Stimulated activated CD4-positive, alpha-beta T cell treated with anti-CD3 and anti-CD28 coated beads, TNF-alpha, amount 100 ng/mL, for 1 hour (primary cell): ENCODE measurements at places on chromosomes 5 and 9.

DNA sequence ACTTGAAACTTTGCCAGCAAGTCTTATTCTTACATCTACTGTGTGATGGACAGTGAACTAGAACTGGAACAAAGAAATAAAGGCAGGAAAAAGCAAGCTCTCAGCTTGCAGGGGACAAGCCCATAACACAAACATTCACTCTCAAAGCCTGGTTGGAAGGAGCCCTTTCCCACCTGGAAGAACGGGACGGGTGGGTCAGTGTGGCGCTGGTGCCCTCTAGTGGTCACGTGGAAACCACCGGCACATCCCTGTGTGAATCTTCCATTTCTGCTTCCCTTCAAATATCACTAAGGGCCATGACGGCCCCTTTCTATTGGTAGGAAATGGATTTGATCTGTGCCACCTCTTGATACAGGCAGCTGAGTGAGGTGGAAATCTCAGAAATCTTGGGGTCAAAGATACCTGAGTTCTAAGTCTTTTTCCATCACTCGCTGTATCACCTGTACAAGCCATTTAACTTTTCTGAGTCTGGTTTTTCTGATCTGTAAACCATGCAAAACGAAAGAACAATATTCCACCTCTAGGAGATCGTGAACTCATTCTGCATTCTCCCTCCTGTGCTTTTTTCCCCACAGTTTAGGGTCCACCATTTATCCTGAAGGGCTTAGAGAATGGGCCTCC lies 211.6 kb downstream of the MSX2 start:
- DNase-seq, result peak; percentile 10

DNA sequence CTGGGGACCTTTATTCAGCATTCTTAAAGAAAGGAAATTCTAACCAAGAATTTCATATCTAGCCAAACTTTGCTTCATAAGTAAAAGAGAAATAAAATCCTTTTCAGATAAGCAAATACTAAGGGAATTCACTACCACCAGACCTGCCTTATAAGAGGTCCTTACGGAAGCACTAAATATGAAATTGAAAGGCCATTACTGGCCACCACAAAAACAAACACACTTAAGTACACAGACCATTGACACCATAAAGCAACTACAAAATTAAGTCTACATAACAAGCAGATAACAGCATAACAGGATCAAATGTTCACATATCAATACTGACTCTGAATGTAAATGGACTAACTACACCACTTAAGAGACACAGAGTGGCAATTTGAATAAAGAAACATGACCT lies 361.4 kb upstream of the POU5F2 start:
- DNase-seq, result no peak

DNA sequence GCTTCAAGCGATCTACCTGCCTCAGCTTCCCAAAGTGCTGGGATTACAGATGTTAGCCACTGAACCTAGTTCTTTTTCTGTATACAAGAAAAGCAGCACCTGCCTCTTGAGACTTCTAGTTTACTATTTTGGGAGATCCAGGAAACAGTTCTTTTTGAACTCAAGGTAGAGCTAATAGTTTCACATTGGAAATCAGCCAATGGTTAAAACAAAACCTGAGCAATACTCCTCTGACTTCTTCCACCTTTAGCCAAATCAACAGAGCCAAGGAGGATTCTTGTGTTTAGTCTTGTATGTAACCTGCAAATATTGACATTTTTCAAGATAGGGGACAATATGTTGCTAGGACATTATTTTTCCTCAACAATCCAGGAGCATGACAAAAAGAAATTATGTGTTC lies 349.4 kb downstream of the SH3GL2 start:
- no peak for DNase-seq

GRCh38 chr5:61949679-61950435 lies 356.1 kb upstream of the KIF2A start:
- DNase-seq, result no peak

DNA sequence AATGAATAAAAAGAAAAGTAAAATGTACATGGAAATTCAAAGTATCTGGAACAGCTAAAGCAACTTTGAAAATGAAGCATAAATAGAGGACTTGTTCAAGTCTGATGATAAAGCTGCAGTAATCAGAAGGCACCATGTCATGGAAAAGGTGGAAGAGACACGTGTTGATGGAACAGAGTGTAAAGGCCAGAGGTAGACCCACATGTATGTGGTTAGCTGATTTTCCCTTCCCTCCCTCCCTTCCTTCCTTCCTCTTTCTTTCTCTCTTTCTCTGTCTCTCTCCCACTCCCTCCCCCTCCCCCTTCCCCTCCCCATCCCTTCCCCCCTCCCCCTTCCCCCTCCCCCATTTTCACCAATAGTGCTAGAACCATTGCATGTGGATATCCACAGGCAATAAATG lies 58.7 kb upstream of the FCN1 start:
- no peak for DNase-seq

- no peak for DNase-seq
These were observed 22.9 kb downstream of the PROP1 start for GRCh38 chr5:177973066-177973635.

DNA sequence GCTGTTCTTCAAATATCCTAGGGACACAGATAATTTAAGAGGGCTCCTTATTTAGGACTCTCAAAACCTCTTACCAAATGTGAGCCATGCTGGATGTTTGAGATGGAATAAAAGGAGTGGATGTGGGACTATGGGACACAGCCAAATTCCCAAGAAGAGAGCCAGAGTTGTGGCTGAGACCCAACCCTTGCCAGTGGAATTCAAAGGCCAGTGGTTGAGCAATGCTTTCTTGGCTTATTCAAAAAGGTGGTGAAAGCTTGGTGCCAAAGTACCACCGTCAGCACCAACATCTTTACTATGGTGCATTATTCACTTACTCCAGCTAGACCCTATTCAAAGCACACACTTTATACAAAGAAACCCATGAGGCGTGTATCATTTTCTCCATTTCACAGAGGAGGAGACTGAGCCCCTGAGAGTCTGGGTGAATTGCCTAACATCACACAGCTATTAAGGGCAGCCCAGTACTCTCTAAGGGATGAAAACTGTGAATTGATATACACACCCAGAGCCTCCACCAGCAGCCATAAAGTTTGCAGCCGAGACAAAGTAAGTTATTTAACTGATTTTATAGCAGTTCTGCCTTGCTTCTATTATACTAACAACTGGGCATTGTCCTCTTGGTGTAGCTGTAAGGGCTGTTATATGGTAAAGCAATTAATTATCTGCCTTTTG lies 391.7 kb downstream of the ACTL7B start:
- no peak for DNase-seq

DNA sequence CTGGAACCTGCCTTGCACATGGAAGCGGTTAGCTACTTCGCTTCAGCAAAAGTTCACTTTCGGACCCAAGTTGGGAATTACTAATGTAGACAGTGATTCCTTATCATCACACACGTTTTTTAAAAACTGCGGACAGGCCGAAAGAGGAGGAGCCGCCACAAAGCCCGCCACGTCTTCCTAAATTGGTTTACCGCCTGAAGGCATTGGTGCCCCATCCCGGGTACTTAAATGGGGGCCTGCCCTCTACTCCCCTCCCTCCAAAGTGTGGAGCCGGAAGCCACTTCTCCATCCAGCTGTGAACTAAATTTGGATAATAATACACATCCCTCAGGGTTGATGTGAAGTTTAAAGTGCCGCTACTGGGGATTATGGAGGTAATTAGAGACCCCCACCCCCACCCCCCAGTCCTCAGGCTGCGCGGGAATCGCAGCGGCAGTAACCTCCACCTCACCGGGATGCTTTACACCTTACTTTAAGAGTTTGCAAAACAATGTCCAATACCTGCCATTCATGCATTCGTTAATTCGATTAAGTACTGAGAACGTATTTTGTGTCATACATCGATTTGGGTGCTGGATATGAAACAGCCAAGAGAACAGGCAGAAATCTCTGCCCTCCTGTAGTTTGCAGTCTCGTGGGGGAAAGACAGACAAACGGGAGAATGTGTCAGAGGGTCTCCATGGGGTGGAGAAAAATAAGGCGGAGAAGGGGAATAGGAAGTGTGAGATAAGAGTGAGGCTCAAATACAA lies 937 bp upstream of the MACROH2A1 start:
- no peak for DNase-seq

GRCh38 chr5:54547711-54548250 lies 30.2 kb downstream of the SNX18 start:
- DNase-seq, result no peak

GRCh38 chr5:163766936-163767670 lies 261.7 kb downstream of the MAT2B start:
- no peak for DNase-seq

DNA sequence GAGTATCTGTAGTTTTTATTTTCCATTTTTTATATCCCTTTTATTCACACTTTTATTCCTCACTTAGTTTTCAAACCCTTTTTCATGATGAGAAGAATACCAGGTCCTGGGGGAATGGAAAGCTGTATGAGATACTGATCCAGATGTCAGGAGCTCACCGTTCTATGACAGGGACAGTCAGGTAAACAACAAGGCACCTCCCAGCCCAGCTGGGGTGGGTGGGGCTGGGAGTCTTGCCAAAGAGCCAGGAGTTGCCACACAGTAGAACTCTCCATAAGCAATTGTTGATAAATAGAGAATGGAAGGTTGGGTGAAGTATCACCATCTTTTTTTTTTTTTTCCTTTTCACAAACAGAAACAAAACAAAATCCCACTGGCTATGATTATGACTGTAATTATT lies 225.8 kb downstream of the NSG2 start:
- DNase-seq, result no peak

- no peak for DNase-seq
These were observed 28.9 kb downstream of the ZNF366 start for GRCh38 chr5:72478276-72478675.

GRCh38 chr9:108434036-108434435 lies 421.8 kb downstream of the ACTL7B start:
- DNase-seq, result no peak

GRCh38 chr5:8382456-8382855 lies 513.5 kb downstream of the MTRR start:
- DNase-seq, result no peak

DNA sequence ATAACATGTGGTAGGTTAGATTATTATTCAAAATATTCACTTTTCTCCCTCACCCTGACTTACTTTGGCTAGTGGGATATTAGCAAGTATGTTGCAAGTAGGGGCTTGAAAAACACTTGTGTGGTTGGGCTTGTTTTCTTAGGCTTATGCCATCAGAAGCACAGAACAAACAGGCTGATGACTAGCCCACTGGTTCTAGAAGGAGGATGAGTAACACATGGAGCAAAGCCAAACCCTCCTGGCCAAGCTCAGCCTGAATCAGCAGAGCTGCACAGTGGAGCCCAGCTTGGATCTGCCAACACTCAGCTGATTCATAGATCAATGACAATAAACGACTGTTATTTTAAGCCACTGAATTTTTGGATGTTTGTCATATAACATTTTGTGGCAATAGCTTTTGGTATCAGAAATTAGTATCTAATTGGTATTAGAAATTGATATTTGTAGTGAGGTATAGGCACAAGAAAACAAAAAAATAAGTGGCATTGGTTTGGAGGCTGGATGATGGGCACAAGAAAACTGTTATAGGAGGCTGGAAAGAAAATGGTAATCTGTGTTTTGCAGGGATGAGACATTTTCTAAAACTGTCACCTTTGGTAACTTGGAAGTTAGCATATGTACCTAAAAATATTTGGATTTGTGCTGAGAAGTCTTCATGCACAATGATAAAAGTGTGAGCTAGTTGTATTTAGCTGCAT lies 46.1 kb upstream of the ZBED3 start:
- no peak for DNase-seq

DNA sequence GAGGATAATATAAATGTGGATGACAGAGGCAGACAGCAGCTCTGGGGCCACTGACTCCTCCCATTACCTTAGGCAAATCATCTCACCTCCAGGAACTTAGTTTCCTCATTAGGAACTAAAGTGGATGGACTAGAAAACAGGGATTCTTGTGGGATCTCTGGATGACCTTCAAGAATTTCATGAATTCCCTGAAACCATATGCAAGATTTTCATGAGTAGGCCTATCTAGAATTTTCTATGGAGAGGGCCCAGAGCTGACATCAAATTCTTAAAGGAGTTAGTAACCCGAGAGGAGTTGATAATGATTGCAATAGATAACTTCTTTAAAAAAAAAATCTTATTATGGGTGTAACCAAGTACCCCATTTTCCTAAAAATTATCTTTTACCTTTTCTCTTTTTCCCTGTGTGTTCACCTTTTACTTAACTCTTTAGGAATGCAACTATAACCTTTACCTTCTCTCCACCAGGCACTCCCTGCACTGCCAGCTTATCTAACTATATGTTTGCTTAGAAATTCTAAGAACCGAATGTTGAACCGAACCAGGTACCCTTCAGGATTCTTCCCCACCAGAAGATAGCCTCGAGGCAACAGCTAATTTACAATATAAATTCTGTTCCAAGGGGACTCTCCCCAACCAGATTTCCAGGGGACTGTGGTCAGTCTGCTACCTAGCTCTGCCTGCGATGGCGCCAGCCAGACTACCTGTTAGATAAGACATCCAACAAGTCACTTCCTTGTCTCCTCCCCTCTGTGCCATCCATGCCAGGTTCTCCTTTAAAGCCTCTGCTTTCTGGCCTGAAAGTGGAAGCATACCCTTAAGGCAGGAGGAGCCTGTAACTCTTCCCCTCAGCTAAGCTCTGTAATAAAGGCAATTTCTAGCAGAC lies 86.0 kb downstream of the GCNT4 start:
- no peak for DNase-seq

DNA sequence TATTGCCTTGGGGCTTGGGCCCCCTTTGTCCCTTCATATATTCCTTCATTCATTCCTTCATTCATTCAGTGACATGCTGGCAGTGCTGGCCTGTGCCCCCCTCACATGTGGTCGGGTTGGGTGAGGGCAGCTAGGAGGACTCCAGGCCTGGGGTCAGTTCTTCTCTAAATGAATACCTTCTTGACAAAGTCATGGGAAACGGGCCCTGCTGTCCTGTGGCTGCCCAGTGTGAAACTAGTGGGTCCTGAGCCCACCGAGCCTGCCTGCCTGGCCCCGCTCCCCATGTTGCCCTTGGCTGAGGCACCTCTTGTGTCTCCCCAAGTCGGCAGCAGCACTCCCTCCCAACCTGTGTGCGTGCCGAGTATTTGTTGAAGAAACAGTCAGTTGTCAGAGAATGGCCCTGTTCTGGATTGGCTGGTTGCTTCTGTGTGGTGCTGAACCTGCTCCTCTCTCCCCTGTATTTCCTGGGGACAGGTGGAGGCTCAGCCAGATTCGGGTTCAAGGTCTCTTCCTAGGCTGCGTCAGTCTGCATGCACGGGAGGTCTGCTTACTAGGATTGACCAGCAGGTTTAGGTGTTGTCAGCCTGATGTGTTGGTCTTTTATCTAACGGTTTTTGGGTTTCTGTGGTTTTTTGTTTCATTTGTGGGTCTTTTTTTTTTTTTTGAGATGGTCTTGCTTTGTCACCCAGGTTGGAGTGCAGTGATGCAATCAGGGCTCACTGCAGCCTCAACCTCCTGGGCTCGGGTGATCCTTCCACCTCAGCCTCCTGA lies 3.0 kb upstream of the CEL start:
- no peak for DNase-seq
